ENCODE measurements at places on chromosomes 7 and 10.

DNA sequence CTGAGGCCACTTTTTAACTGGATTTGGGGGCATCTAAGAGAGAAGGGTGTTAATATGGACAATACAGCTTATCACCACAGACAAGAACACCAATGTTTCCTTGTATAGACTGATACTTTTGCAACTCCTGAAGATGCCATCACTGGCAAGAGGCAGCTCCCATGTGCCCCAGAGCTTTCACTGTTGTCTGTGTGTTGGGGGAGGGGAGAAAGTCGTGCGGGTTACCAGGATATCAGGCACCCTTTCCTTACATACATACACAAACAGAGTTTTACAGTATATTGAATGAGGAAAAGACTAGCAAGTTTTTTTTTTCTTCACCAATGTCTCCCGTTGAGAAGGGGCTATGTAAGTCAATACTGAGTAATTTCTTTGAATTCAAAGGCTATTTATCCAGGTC, 4.1 kb upstream of the DLX6 start:
- DNase-seq: no peak

- DNase-seq: no peak
Measured at GRCh38 chr10:119667562-119668328, 16.6 kb downstream of the BAG3 start.

- DNase-seq: no peak
Measured at GRCh38 chr10:50470798-50471582, 152.8 kb downstream of the SGMS1 start.

DNA sequence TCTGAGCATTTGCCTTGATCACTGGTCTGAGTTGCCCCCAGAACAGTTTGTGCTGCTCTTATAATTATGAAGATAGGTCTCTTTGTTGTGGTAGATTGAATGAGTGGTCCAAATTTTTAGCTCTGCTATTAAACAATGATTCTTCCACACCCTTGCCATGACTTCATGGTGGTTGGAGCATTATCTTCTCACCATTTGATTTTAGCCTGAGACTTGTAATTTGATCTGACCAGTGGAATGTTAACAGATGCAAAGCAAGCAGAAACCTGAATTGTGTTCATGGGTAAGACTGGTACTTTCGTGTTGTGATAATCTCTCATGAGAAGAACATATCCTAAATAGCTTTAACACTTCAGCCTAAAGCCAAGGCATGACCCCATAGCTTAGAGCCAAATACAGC, 139.1 kb downstream of the TFPI2 start:
- DNase-seq: no peak

DNA sequence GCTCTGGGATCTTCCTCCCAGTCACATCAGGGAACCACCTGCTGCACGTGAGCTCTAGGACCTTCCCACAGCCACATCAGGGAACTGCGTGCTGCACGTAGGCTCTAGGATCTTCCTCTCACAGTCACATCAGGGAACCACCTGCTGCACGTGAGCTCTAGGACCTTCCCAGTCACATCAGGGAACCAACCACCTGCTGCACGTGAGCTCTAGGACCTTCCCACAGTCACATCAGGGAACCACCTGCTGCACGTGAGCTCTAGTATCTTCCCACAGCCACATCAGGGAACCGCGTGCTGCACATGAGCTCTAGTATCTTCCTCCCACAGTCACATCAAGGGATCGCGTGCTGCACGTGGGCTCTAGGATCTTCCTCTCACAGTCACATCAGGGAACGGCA, 229.7 kb downstream of the DIP2C start:
- no peak for DNase-seq

- no peak for DNase-seq
Measured at GRCh38 chr7:412313-412710, 107.3 kb downstream of the PDGFA start.

DNA sequence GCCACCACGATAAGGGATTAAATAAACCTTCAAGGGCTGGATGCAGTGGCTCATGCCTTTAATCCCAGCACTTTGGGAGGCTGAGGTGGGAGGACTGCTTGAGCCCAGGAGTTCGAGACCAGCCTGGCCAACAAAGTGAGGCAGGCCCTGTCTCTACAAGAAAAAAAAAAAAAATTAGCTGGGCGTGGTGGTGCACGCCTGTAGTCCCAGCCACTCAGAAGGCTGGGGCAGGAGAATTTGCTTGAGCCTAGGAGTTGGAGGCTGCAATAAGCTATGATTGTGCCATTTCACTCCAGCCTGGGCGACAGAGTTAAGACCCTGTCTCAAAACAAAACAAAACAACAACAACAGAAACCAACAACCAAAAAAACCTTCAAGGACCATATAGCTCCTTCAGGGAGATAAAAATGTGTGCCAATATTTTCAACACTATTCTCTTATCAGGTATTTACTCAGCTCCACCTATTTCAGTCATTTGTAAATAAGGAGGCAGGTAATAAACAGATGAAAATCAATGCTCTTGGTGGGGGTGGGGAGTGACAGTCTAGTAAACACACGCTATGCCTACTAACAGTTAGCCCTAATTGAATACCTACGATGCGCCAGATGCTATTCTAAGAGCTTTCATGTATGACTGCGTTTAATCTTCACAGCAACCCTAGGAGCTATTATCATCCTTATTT, 13.2 kb downstream of the BAIAP2L1 start:
- no peak for DNase-seq

GRCh38 chr10:94420516-94420915, 18.2 kb downstream of the TBC1D12 start:
- DNase-seq: no peak

DNA sequence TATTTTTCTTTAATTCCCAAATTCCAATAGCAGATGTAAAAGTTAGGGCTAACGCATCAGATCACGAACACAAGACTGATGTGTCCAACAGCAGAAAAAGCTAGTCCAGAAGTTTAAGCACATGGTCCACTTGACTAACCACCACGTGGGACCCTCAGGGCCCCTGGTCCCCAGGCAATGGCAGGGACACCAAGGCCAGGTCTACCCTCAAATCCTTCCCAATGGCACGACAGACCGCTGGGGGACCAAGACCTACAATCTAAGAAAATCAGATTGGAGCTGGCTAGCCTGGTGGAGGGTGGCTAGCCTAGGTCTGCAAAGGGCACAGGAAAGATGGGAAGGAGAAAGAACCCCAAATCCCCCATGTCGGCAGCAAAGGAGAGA, 1.5 kb downstream of the GIGYF1 start:
- no peak for DNase-seq

- no peak for DNase-seq
Measured at GRCh38 chr10:819326-819725, 112.2 kb downstream of the LARP4B start.

DNA sequence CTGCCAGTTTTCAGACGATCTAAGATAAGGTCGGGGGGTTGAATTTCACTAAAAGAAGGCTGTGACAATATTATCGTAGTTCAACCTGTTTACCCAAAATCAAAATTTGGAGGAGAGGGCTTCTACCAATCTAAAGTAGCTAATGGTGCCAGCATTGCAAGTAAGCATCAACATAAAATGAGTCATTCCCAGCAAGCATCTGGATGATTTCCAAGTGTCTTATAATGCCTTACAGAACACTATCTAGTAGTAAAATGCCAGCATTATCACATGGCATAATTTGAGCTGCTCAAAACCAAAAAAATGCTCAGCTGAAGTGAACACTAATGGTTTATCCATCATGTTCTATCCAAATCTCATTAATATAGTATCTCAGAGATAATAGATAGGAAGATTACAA, 1193.9 kb downstream of the DNAJB9 start:
- DNase-seq: no peak

GRCh38 chr10:1615186-1615954, 122.0 kb downstream of the ADARB2 start:
- no peak for DNase-seq

DNA sequence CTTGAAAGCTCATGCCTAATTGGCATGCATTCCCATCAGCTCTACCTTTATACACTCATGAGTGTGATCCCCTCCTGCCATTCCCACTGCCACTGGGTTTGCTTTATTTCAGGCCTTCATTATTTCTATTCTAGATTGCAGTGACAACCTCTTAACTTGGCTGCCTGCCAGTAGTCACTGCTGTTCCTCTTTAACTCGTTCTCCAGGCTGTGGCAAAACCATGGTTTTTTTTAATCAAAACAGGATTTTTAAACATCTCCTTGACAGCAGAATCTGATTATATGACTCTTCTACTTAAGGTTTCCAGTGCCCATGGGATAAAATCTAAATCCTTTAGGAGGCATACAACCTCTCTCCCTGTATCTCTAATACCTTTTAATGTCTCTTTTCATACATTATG, 223.7 kb upstream of the PCDH15 start:
- DNase-seq: no peak

- DNase-seq: no peak
Measured at GRCh38 chr10:62946278-62946677, 130.1 kb upstream of the EGR2 start.

- no peak for DNase-seq
Measured at GRCh38 chr7:151057506-151057988, at the start of gene CDK5. Gene CDK5, minus strand, starts transcription at chr7:151057897. Its CDS starts 49 bp downstream, at chr7:151057848.

DNA sequence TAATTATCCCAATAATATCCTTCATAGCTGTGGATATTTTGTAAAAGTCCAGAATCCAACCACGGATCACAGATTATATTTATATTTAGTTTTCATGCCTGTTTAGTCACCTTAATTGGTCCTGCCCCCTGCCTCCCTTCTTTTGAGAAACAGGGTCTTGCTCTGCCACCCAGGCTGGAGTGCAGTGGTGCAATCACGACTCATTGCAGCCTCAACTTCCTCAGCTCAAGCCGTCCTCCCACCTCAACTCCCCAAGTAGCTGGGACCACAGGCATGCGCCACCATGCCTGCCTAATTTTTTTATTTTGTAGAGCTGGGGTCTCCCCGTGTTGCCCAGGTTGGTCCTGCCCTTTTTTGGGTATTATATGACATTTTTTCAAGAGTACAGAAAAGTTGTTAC, 129.4 kb downstream of the KAT6B start:
- DNase-seq: no peak

GRCh38 chr7:36663481-36663880, 60.8 kb downstream of the AOAH start:
- no peak for DNase-seq

GRCh38 chr7:574661-575395, 55.2 kb upstream of the PDGFA start:
- DNase-seq: no peak

DNA sequence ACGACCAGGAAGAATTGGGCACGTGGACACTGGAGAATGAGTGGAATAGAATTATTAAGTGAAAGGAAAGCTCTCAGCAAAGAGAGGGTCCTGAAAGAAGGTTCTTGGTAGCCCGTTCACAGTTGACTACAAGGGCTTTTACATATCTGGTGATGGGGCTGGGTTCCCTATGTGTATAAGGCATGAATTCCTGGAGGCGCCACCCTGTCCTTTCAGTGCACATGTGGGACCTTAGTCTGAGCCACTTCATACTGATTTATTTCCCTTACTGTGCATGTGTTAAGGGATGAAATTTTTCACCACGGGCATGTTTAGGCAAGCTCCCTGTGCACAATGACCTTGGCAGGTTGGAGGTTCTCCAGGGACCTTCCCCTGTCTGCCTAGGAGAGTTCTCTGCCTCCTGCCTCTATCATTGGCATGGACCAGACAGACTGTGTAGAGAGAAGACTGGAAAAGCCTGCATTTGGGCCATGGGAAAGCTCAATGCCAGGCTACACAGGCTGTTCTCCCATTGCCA, 145.9 kb upstream of the ITGB1 start:
- DNase-seq: no peak

- no peak for DNase-seq
Measured at GRCh38 chr7:150787321-150788281, 12.6 kb downstream of the TMEM176B start.

DNA sequence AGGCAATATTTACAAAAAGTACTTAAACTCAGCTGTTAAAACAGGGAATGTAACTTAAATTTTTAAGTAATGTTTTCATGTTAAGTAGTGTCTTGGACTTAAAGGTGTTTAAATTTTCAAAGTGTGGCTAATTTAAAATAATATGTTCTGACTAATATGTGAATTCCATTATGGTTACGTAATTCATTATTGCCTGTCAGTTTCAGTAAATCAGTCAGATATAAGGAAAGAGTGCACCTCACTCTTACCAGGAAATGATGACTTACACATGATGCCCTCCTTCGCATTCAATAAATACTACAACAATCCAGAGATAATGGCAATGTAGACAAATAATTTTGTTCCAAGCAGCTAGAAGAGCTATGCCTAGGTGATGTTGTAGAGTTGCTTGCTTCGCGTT, 69.0 kb upstream of the WNT16 start:
- DNase-seq: no peak

DNA sequence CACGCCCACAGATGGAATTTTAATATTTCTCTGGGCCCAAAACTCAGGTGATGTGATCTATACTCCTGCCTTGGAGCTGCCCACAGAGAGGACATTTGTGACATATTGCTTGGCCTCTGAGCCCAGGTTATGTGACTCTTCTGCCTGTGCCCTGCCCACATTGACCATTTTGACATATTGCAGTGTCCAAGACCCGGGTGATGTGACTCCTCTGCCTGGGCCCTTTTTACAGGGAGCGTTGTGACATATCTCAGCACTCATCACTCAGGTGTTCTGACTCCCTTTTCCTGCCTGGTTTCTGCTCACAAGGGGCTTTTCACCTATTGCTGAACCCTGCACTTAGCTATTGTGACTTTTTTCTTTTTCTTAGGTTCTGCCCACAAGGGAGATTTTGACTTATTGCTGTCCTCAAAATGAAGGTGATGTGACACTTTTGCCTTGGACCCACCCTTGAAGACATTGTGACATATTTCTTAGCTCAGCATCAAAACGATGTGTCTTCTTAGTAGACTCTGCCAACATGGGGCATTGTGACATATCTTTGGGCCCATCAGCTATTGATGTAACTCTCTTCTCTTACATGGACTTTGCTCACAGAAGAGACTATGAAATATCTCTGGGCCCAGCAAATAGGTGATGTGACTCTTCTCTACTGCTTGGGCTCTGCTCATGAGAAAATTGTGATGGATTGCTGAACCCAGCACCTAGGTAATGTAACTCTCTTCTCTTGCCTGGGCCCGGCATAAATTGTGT, 11.0 kb upstream of the ZNF107 start:
- no peak for DNase-seq

DNA sequence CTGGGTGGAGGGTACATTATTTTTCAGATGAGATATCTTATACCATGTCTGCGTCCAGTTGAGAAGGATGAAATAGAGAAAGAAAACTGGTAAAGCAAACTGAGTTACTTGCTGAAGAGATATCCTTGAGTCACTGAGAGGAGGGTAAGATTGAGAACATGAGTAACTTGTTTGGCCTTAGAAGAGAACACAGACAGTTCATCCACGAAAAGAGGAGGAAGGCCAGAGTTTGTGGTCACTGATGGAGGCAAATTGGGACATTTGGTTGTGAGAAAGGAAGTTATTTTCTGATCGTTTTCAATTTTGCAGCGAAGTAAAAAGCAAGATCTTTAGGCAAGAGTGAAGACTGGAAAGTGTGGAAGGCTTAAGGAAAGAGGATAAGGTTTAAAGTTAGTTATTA, 15.6 kb downstream of the MBL2 start:
- no peak for DNase-seq
